ENCODE measurements at places on chromosomes 2 and 18.

DNA sequence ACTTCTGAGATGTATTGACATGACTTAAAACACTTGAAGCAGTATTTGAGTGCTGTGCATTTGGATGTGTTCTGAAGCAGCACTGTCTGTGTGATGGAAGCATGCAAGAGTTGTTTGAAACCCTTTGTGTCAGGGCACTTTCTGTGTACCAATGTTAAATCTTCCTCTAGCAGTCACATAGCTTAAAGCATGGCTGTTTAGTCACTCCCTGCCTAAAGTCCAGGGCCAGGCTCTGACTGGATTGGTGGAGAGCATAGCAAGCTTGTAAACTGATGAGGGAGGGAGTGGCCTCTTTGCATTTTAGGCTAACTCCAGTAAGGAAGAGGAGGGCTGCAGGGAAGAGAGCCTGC is 73.5 kb downstream of the MYO1B start:
- no peak for DNase-seq

DNA sequence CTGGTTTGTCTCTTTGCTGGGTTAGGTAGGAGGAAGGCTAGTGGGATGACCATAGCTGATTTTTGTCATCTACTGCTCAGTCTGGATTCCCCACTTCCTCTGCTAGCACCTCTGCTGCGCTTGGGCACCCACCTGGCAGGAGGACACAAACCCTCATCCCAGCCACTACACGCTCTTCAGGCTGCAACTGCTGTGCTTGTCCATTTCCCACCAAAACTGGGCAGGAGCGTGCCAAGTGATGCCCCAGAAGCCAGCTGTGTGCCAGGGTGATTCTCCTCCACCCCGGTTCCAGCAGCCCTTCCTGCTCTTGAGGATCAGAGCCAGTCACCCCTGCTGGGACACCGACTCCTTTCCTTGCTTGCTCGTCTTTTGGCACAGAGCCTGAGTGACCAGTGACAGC is 15.7 kb upstream of the PER2 start:
- DNase-seq: no peak

- DNase-seq: no peak
Observed at GRCh38 chr18:48739266-48740067, 200.6 kb downstream of the CTIF start.

DNA sequence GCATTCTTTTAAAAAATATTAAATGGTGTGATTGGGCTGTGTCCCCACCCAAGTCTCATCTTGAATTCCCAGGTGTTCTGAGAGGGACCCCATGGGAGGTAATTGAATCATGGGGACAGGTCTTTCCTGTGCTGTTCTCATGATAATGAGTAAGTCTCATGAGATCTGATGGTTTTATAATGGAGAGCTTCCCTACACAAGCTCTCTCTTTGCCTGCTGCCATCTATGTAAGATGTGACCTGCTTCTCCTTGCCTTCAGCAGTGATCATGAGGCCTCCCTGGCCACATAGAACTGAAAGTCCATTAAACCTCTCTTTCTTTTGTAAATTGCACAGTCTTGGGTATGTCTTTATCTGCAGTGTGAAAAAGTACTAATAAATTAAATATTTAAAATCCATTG is 10.3 kb downstream of the PPM1B start:
- DNase-seq: no peak

DNA sequence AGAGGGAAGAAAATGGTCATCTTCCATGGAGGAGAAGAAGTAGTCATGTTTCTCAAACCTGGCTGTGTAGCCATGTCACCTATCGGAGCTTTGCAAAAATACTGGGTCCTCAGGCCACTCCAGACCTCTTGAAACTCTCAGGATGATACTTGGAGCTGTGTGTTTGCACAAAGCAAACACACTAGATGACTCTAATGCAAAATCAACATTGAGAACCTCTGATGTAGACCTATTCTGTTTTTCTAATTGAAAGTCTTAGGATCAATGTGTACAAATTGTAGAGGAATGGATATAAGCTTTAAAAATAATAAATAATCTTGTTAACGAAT is 444.3 kb downstream of the RND3 start:
- no peak for DNase-seq

DNA sequence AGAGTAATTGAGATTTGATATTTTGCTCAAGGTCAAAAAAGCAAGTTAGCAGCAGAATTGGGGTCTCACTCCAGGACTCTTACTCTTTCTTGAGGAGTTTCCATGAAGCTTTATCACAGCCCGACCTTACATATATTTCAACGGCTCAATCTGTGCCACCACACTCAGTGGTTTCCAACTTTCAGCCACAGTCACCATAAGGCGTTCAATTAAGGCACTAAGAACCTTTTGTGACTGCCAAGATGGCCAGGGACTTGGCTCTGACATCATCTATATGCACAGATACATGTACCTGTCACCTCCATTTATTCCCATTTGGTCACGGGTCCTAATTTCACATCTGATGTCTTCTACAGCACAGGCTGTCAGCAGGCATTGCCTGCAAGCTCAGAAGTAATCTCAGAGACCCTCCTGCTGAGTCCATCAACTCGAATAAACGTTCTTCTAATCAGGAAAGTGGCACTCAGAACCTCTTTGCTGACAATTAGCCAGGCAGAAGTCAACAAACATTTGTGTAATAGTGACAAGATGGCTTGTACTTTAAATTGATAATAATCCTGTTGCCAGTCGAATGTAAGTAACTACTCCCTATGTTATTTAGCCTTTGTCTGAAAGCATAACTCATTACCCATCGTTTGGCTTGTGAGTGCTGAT is 16.1 kb downstream of the DYTN start:
- DNase-seq: no peak
